ENCODE measurements at places on chromosomes 2 and 18. TPM values are rescaled to one million over a fixed set of nuclear protein-coding genes. Genes with fewer than 3 reads are reported as not detected.

RETSAT gene
- 60.7 TPM for polyA plus RNA-seq

FOXD4L1 gene
- polyA plus RNA-seq = 0.07 TPM

CNDP1 gene
- 0.27 TPM for polyA plus RNA-seq

ITPRIPL1 gene
- 0.40 TPM for polyA plus RNA-seq

TANC1 gene
- 18.8 TPM for polyA plus RNA-seq

Data from adrenal gland (tissue), 19 donors.